ENCODE measurements at places on chromosomes 6 and 20.

- no peak for DNase-seq
These were observed 1211.1 kb upstream of the GJE1 start for GRCh38 chr6:140921366-140922226.

DNA sequence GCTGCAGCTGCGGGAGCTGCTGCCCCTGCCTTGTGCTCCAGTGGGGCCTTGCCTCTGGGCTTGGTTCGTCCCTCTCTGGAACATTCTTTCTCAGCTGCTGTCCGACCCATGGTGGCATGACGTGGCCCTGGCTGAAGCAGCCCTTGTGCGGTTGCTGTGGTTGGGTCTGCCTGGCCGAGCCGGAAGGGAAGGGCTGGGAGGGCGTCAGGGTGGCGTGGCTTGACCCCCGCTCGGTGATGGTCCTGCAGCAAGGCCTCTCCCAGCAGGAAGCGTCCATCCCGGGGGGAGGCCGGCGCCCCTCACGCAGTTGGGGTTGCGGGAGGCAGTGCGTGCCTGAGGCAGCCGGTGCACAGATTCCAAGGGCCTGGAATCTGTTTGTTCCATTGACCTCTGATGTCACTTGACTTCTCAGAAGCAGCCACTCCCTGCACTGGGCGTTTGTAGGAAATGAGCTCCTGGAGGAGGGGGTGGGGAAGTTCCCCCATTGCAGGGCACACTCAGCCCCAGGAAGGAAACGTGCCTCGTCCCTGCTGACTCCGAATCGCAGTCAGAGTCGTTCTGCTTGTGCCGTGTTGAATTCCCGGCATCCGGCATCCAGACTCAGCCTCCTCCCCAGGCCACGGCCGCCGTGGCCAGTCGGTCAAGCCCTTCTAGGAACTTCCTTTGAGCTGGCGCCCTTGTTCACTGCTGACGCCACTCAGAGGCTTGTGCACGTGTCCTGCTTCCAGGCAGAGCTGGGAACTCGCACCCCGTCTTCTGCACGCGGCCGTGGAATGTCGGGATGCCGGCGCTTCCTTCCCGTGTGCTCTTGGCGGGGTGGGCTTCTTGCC, 9.7 kb upstream of the TNFRSF6B start:
- peak; percentile 83 for DNase-seq

- no peak for DNase-seq
These were observed 218.2 kb downstream of the BMP7 start for GRCh38 chr20:57048027-57048869.

- DNase-seq: peak; percentile 31
These were observed 240.5 kb upstream of the PLN start for GRCh38 chr6:118307581-118307980.

GRCh38 chr6:30500421-30501355, 11.4 kb downstream of the HLA-E start:
- DNase-seq: no peak

- DNase-seq: no peak
These were observed 78.5 kb upstream of the TRDN start for GRCh38 chr6:123715006-123715863.

DNA sequence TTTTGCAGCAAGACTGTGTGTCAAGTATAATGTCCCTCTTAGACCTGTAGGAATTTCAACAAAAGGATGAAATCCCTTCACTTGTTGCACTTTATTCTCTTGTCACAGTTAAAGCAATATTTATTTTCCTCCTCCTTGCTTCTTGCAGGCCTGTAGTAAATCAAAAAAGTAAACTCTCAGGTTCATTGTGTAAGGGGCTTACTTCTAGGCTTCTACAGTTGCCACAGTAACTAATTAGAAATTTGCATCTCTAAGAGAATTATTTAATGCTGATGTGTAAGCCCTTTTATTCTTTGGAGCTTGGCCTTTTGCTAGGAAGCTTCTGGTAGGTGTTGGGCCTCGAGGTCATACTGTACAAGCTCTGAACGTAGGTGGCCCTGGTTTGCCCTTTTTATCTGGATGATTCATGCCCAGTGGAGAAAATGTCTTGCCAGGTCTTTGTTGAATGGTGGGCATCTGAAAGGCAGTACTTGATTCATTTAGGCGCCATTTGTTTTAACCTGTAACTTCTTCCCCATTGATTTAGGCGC, 47.4 kb upstream of the OLIG3 start:
- no peak for DNase-seq

- DNase-seq: no peak
These were observed 3.6 kb downstream of the BEND6 start for GRCh38 chr6:56958481-56958880.
